ENCODE measurements at places on chromosomes 1 and 21.
A peak's percentile ranks its signal among the peaks of the same experiment; 100 is the strongest.

DNA sequence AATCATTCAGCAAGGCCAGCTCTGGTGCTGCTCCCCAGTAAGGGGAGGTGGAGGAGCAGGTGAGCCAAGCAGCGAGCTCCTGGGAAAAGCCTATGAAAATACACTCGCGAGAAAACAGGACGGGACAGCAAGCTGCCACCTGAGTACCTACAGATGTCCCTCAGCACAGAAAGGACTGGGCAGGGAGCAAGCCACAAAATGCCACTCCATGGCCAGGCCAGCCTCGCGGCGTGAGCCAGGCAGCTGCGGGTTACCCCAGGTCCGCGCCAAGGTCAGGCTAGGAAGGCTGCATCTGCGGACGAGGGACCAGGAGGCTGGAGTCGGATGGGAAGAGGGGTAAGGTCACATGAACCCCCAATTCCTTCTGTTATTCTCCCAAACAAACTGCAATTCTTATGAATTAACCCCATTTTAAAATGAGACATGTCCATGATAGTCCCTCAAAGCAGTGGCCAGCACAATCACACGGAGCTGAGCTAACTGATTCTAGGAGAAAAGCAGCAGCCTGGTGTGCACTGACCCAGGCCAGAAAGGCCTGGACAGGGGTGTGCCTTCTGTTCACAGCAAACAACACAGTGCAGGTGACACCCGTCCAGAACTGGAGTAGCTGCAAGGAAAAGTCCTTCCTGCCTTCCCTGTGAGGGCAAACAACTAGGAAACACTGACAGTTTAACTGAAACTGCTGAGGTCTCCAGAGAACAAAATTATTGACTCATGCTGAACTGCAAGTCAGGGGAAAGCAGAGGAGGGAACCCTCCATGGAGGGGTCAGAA, 26.5 kb downstream of the PARP1 start:
- DNase-seq: no peak

DNA sequence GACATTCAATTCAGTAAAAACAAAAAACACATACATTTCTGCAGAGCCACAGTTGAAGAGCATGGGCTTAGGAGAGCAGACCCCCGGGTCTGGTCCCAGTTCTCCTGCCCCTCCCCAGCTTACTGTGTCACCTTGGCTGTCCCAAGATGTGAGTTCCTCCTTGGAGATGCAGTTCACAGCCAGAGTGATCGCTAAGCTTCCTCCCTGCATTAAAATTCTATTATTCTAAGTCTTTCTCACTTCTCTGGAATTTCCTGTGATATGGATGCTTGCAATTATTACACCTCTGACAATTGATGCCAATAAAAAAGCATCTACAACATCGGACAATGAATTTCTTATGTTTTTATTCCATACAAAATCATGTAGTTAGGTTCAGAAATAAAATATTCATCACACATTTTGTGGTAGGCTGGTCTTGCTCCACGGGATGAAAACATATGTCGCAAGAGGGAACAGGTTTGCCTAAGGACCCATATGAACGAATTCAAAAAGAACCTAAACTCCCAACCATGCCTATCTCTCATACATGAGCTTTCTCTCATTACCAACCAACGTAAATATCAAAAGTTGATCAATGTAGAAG, 328.5 kb upstream of the RUNX1 start:
- DNase-seq: peak; percentile 62

DNA sequence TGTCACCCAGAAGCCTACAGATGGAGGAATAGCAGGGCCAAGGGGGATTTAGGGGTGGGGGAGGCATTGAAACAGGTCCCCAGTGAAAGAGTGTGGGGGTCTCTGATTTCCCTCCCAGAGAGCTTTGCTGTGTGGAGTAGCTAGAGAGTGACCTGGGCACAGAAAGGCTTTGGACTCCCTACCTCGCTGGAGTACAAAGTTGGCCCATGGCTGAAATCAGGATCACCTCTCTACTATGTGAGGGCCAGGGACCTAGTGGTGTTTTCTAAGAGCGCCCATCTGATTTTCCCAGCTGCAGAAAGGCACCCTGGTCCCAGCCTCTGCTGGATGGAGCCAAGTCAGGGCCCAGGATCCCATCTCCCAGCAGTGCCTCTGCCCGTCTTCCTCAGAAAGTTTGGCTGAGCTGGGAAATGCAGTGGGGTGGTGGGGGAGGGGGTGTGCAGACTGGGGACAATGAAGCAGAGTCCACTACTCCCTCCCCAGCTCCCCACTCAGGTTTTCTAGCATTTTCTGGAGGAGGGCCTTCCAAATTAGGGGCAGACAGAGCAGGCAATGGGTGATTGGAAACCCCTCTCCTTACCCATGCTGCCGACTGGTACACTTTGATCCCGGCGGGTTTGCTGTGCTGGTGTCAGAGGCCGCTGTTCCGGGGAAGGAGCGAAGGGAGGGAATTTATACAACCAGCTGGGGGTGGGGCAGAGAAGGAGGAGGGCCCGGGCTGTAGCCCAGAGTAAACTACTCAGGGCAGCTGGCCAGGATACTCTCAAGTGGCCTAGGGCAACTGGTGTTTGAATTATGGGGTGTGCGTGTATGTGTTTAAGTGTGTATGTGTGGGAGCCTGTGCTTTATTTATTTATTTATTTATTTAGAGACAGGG, at the start of gene SELENBP1:
Gene SELENBP1, minus strand, starts transcription at position 648 of the 877 bp plus-strand sequence. Its CDS starts 64 bp downstream, at position 584.
- DNase-seq: peak; percentile 38

- peak; percentile 67 for DNase-seq
Measured at GRCh38 chr1:223556414-223557129, 108.9 kb downstream of the CAPN8 start.

- no peak for DNase-seq
Measured at GRCh38 chr1:221583465-221583864, 158.4 kb downstream of the DUSP10 start.

GRCh38 chr1:244060686-244061085, 9.6 kb downstream of the ZBTB18 start:
- DNase-seq: no peak

GRCh38 chr1:223057569-223058093, 85.4 kb downstream of the TLR5 start:
- DNase-seq: no peak
